CD4-positive, alpha-beta T cell treated with Interferon gamma for 1 hour (primary cell): ENCODE measurements at places on chromosomes 5 and 9.

DNA sequence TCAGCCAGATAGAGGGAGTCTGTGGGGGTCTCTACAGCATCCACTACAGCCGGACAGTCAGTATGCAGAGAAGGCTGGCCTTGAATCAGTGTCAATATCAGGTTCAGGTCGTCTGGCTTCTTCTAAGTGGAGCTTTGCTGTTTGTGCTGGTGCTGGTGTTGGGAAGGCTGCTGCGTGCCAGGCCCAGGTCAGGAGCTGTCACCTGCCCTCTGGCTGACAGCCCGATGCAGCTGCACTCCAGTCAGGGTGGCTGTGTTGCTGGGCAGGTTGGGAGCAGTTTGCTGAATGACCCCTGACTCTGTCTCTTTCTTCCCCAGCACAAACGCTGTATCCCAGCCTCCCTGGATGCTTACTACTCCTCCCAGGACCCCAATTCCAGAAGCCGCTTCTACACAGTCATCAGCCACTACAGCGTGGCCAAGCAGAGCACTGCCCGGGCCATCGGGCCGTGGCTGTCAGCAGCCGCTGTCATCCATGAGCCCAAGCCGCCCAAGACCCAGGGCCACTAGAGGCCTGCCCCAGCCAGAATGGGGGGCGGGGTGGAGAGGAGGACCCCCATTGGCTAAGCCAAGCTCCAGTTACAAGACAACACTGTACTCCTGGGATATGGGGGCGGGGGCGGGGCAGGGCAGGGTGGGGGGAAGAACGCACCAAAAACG lies 61.6 kb downstream of the NSG2 start:
- no peak for DNase-seq

- no peak for DNase-seq
These were observed 119.7 kb downstream of the IRX2 start for GRCh38 chr5:2631758-2632157.

- no peak for DNase-seq
These were observed 2.3 kb downstream of the TPRN start for GRCh38 chr9:137198051-137198901.

DNA sequence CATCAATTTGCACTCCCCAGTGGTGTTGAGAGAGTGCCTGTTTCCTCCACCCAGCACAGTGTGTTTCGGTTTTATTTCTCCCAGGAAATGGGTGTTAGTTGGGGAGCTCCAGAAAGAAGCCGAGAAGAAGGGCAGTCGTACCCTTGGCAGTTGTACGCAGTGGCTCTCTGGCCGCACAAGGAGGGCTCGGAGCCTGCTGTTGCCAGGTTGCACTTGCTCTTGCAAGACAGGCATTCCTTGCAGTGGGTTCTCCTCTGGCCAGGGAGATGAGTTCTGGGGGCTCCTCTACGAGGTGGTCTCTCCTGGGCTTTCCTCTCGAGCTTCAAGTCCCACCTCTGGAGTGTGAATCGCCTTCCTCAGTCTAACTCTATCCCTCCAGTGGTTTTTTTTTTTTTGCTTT lies 29.1 kb downstream of the QRFP start:
- no peak for DNase-seq

GRCh38 chr9:115063058-115063845 lies 54.7 kb downstream of the TNC start:
- no peak for DNase-seq

DNA sequence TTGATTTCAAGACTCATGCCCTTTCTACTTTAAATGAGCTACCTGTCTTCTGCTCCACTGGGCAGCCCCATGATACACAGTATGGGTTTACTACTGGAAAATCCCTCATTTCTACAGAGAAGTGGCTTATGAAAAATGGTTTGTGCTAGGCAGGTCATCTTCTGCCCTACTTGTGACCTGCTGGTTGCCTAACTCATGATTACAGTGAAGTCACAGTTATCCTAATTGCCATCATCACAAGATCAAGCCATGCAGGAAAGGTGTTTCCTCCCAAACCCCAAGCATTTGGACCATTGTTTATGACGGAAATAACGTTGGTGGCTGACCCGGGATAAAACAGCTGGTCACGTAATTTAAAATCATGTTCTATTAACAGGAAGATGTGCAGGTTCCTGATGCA lies 330.6 kb downstream of the ACTL7B start:
- no peak for DNase-seq

DNA sequence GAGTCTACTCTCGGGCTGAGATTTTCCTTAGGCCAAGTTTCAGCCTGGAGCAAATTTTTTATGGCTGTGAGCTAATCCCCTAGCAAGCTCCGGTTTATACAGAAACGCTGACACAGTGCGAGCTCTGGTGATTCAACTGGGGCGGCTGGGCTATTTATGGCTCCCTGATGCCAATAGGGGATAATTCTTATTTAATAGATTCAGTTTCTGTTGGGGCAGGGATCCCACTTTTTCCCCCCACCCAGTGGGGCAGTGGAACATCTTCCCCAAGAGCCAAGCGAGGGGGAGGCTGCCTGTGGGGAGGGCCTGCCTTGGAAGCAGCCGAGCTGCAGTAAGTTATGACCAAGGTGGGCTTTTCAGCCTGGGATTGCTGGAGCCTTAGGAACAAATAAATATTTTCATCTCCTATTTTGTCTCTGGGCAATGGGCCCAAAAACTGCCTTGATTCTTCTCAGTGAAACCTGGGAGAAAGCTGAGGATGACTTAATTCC lies 129.1 kb downstream of the MACROH2A1 start:
- no peak for DNase-seq

GRCh38 chr5:139964994-139965565 lies 78.0 kb downstream of the NRG2 start:
- DNase-seq: no peak

DNA sequence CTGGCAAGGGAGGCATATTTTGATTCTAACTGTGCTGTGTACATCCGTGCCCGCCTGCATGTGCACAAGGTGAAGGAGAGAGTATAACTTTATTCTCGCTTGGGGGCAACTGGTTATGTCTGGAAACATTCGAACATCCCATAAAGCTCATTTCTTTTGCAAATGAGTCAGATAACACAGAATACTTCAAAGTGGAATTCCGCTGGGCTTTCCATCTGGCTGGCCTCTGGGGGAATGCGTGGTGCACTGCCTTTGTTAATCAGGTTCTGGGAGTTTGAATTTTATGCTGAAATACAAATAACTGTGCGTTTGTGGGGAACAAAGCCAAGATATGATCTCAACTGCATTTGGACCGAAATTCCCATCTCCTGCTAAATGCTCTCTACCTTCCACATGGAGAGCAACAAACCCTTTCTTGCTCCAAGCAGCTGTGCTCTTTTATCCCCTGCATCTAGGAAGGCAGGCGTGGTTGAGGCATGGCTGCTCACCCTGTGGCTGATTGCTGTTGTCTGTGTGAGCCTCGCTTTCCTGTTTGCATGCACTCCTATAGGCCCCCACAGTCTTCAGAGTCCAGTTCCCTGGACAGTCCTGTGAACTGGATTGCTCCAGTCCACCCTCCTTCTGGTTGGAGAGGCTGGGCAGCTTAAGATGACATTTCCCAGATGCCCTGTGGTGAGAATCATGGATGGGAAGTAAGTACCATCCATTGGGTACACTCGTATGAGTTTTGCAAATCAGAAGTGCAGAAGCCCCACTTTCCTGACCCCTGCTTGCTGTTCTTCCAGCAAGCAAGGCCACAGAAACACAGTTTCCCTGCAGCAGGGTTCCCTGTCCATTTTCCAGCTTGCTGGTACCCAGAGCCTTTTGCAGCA lies 82.9 kb upstream of the ALDH1B1 start:
- no peak for DNase-seq

DNA sequence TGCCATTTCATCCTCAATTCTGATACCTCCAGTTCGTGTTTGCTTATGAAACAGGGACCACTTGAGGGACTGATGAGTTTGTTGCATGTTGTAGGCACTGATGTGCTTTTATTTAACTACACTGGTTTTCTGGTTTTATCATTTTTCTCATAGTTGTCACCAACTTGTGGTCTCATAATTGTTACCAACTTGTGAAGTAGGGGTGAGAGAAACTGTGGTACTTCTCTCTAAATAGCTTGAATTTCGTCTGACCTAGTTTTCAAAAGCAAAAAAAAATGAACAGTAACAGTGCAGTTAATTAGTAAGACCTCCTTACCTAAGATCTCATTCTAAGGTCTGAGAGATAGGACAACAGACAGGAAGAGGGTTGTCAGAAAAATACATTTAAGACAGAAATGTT lies 78.0 kb downstream of the ANXA2R start:
- no peak for DNase-seq

DNA sequence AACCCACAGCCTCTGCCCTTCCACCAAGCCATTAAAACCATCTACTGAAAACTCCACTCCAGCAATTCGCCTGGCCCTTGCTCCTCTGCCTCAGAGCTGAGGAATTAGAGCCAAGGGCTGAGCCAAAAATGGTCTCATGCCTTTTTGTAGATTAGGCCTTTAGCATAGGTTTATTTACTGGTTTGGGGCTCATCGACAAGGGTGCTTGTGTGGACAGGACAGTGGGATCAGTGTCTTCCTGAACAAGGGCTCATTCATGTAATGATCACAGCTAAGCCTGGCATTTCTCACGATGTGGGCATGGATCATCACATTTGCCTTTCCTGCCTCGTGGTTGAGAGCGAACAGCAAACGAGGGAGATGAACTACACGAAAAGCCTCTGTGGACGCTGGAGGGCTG lies 59.2 kb upstream of the PHF24 start:
- no peak for DNase-seq

- no peak for DNase-seq
These were observed 123.2 kb downstream of the JAKMIP2 start for GRCh38 chr5:147659166-147659929.
